CD8-positive, alpha-beta T cell (primary cell): ENCODE measurements at places on chromosomes 6 and 20.

GRCh38 chr6:24911796-24912382, 23.9 kb downstream of the RIPOR2 start:
- DNase-seq, result no peak

- no peak for DNase-seq
Observed at GRCh38 chr6:28615616-28615954, 89.9 kb downstream of the GPX5 start.

DNA sequence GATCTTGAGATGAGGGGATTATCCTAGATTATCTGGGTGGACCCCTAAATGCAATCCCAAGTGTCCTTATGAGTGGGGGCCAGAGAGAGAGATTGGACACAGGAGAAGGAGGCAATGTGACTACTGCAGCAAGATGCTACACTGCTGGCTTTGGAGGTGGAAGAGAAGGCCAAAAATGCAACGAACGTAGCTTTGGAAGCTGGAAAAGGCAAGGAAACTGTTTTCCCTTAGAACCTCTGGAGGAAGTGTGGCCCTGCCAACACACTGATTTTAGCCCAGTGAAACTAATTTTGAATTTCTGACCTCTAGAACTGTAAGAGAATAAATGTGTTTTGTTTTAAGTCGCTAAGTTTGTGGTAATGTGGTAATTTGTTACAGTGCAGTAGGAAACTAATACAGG, 15.7 kb downstream of the PPARD start:
- DNase-seq, result no peak

- peak; percentile 46 for DNase-seq
Observed at GRCh38 chr6:116444092-116444491, 17.1 kb upstream of the CALHM6 start.

GRCh38 chr6:168450917-168451316, 9.9 kb downstream of the SMOC2 start:
- no peak for DNase-seq

DNA sequence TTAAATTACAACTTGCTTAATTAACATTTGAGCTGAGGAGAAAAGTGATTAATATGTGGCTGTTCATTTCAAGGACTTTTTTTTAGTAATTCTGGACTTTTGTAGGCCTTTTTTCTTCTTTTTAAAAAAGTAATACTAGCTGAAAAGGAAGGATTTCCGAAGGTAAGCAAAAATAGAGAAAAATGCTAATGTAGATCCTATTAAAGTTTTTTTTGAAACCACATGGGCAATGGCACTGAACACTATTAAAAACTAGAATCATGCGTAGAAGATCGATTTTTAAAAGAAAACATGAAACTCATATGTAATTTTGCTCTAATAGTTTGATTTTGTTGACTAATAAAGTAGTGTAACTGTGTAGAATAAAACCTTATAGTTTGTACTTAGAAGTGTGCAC, 2.4 kb downstream of the BAG2 start:
- no peak for DNase-seq

DNA sequence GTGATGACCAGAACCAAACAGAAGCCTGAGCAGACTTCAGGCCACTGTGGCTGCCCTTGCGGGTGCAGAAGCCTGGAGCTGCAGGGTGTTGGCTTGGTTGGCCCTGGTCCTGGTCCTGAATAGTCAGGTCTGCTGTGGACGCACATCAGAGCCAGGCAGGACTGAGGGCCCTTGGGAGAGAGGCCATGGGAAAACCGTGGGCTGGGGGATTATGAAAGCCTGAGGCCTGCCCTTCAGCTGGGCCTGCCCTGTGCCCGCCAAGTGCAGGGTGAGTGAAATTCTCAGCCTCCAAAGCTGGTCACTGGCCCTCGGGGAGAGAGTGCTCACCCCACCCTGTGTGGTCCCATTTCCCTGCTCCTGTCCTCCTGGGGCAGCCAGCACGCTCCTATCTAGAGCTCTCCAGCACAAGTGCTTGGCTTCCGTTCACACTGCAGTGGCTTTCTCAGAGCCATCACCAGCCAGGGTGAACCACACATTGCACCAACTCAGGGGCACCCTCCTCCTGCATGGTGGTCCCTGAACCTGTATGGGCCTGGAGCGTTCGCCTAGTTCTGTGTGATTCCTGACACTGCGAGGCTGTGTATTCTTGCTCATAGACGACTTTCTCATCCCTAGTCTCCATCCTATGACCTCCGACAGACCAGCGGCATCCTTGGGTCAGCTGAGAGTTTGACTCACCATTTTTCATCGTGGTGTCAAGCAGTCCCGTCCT, 146.1 kb downstream of the TTLL2 start:
- DNase-seq, result no peak

DNA sequence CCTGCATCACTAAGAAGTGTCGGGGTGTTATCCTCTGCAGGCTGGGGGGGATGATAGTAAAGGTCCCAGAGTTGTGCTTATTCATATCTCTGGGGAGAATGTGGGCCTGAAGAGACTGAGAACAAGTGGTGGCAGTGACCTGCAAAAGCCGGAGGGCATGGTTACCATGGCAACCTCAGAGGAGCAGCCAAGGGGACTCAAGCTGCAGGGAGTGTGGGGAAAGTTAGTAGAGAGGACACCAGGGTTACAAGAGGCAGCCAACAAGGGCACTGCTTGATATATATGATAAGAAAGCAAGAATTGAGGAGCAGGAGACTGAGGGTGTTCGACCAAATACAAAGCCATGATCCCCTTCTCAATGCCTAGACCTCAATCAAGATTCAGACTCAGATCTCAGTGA, 46.1 kb downstream of the HLA-F start:
- DNase-seq, result no peak

DNA sequence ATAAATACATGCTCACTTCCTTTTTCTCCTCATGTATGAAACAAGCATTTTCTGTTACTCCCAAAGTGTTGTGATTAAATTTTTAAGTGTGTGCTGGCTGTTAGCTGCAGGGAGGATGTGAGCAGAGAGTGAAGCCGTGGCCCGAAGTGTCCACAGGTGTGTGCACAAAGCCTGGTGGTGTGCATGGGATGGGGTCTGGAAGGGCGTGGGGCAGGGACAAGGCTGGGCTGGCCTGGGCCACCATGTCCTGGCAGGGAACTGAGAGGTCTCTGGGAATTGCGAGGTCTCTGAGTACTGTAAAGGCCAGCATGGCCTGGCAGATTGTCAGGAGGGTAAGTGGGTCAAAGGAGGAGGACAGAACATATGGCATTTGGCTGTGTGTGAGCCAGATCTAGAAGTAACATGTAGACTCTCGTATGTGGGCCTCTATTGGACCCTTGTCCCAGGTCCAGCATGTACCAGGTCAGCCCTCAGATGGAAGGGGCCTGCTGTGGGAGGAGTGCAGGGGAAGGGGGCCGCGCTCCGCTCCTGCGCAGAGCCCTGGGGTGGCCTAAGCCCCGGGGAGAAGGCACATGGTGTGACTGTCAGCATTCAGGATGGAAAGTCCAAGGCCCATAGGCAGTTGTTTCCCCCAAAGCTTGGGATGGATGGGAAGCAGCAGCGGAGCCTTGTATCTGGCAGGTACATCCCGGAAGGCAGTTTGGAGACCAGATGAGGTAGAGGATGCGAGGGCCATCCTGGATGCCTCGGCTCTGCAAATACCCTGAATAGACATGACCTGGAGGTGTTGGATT, 45.1 kb upstream of the PHACTR3 start:
- DNase-seq, result no peak

- DNase-seq, result no peak
Observed at GRCh38 chr20:57508381-57508780, 16.6 kb downstream of the CTCFL start.

- DNase-seq, result no peak
Observed at GRCh38 chr20:2394411-2395055, 13.8 kb downstream of the TGM6 start.

DNA sequence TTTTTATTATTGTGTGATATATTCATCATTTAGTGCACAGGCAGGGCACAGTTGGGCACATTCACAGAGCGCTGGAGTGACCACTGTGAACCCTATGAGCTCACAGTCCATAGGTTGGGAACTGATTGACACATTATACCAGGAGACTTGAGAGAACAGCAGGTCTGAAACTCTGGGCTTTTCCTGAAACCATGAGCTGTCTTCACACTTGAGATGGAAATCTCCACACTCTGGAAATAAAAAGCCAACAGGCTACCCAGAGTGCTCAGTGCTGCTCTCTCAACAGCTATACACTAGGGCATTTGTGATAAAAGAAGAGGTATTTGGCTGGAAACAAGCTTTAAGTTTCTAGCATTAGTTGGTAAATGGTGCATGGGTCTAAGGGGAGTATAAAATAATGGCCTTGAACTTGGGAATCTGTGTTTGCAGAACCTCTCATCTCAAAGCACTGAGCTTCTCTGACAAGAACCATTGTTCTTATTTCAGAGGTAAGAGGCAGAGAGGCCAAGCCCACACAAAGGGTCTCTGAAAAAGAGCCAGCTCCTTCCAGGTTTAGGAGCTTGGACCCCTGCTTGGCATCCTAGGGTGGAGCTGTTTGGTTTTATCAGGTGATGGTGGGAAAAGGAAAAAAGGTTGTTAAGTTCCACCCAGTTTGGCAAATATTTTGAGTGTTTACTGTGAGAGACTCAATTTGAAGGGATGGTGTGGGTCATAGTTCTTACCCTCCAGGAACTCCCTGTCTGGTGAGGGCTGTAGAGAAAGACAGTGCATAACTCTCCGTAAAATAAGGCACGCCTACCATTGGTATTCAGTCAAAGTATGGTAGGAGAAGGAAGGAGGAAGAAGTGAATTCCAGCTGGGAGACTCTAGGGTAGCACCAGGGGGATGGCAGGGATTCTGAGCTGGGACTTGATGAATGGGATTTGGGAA, 14.5 kb downstream of the CHMP4B start:
- no peak for DNase-seq

DNA sequence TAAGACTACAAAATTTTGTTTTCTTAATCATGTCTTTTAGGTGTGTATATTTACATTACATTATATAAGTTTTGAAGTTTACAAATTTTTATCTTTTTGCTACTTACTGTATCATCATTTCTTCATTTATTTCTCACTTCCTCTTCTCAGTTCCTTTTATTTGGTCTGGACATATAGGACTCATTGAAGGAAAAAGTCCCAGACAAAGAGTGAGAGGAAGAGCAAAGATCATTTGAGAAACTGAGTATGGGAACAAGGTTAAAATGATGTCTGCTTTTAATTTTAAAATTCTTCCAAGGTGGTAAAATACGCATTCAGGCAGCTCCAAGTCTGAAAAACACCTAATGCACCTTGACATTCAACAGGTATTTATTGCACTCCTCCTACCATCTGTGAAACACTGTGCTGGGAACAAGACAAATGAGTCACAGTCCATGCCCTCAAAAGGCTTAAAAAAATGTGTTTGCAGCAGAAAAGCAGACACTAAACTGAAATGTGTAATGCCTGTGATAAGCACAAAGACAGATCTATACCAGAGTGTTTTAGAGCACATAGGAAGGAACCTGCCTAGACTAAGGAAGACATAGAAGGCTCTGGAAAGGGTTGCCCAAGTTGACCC, 63.2 kb downstream of the PKIB start:
- DNase-seq, result no peak

GRCh38 chr20:61723529-61724257, 342.0 kb downstream of the TAF4 start:
- DNase-seq, result no peak

GRCh38 chr20:6333110-6333509, 210.3 kb upstream of the FERMT1 start:
- DNase-seq, result no peak

DNA sequence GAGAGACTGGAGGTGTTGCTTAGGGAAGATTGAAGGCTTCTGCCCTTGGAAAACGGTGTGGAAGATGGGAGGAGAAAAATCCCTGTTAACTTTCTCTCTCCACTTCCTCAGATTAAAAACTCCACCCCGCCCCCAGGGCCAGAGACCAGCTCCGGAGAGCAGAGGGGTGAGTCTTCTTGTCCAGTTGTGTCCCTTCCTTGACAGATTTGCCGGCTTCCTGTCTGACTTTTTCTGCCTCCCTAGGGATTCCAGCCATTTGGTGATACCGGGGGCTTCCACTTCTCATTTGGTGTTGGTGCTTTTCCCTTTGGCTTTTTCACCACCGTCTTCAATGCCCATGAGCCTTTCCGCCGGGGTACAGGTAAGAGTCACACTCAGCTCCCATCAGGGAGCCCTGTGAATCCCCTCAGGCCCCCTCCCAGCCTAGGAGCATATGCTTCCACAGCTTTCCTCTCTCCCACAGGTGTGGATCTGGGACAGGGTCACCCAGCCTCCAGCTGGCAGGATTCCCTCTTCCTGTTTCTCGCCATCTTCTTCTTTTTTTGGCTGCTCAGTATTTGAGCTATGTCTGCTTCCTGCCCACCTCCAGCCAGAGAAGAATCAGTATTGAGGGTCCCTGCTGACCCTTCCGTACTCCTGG, 1.7 kb downstream of the RNF5 start:
- DNase-seq, result no peak

DNA sequence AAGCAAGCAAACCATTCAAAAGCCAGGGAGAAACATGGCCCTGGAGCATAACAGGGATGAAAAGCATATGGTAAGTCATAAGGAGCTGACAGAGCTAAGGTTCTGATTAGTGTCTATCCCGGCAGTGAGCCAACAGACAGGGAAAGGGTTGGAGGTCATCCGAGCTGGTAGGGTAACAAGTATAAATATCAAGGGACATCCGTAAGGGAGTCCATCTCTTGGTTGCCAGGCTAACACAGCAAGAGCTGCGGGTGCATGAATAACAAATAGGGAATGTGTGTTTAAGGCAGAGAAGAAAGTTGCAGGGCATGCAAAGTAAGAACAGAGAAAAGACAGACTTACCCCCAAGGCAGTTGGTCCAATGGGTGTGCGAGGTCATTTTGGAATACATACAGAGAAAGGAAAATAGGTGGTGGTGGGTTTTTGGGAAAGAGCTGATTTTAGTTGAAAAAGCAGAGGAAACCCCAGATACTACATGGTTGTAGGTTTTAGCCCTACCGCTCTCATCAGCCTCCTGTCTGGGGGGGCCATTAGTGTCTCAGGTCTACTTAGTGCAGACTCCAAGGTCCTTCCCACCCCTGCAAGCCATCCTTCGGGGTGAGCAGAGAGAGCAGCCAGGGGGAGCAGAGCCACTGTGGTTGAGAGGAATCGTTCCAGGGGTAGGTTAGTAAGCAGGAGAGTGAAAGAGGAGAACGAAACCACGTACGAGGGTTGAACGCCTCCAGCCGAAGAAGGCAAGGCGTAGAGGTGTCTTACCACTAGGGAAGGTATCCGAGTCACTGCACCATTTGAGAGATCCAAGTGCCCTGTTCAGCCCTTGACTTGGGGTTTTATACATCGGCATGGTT, at the start of gene ERVFRD-1:
ERVFRD-1 (minus strand) TSS at position 805 of the 848 bp plus-strand sequence. CDS start 6,415 bp downstream, outside the sequence.
- DNase-seq, result no peak
